Hepatocyte (in vitro differentiated cells): ENCODE measurements at places on chromosomes 4 and X. TPM values are rescaled to one million over a fixed set of nuclear protein-coding genes. Genes with fewer than 3 reads are reported as not detected.

MAGEC3 gene
- 0.40 TPM in 1 of 2 replicates, not detected in the other for polyA plus RNA-seq

- no peak for DNase-seq
Measured at GRCh38 chr4:133537780-133538281, 388.7 kb downstream of the PCDH10 start.

DNA sequence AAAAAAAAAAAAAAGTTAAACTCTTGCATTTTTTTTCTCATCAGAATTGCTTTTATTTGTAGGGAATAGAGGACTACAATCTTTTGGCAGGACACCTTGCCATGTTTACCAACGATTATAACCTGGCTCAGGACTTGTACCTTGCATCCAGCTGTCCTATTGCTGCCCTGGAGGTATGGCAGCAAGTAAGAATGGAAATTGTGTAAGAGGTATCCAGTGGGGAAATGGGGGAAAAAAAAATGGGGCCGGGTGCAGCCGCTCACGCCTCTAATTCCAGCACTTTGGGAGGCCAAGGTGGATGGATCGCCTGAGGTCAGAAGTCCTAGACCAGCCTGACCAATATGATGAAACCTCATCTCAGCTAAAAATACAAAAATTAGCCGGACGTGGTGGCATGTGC is 49.8 kb downstream of the WDR19 start:
- no peak for DNase-seq

DNA sequence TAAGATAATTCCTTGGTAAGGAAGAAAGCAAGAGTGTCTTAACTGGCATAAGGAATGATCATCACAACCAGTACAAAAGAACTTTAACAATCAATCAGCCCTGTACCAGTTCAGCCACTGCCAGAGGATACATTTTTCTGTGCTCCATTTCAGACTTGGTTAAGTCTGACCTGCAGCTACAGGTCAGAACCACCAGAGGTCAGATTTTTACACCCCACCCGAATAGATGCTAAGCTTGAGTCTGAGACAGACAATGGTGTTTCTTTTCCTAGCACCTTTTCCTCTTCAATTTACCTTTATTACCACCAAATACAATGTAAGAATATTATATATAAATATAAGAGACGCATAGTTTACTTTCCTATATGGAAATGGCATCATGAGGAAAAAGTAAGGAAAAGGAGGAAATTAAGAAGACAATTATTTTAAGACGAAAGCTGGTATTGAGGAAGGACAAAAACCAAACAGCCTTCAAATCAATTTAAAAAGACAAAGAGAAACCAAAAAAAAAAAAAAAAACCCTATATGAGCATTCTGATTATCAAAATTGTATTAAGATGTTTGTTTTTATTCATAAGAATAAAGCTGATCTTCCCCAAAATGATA is 215.3 kb upstream of the TTC29 start:
- peak; percentile 78 for DNase-seq

DNA sequence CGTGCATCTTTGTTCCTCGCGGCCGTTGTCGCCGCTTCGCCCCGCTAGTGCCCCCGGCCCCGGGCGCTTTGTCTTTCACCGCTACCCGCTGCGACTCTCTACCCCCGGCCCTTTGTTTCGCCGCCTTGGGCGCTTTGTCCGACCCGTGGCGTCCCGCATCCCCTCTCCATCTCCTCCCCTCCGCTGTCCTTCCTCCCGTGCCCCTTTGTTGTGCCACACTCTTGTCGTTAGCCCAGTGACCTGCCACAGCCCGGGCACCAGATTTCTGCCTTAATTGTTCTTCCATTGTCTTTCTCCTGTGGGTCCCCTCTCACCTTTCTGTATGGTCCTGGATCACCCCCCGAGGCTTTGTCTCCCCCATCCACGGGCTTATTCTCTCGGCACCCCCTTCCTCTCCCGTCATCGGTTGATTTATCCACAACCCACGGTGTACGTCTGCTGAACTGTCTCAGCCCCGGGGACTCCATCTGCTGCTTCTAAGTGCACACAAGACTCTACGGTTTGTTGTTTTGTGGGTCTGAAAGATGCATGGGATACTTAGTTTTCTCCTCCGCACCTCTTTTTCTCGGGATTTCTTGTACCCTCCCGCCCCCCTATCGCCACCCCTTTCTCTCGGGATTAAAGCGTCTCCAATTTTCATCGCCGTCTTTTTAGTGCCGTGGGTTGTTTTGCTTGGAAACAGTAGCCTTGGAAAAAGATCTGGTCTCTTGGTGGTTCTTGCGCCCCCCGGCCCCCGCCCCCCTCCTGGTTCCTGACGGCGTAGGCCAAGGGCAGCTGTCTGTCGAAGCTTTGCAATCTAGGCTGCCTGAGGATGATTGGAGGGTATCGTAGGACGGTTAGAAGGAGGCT is 783 bp downstream of the RBPJ start:
- DNase-seq = peak; percentile 48

RBM47 gene
- 44.9 and 49.8 TPM in 2 replicates for polyA plus RNA-seq

GRCh38 chr4:145775406-145775805 is 95.5 kb downstream of the C4orf51 start:
- no peak for DNase-seq

DCAF12L1 gene
- 0.05 and 0.86 TPM in 2 replicates for polyA plus RNA-seq

- DNase-seq = no peak
Measured at GRCh38 chr4:118767109-118767508, 68.8 kb downstream of the SEC24D start.

DNA sequence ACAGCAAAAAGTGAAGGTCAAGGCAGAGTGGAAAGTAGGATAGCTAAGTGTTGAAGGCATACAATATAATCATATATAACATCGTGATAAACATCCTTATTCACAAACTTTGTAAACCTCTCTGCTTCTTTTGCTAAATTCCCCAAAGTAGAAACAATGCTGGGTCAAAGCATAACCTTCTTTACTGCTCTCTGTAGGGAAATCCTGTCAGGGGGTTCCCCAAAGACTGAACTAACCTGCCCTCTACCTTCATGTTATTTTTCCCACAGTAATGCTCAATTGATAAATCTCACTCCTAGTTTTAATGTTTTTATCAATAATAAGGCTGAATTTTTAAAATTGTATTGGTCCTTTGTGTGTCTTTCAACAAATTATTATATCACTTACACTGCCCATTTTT is 55.7 kb downstream of the DCHS2 start:
- no peak for DNase-seq
